ENCODE measurements at places on chromosomes 2 and 18. TPM values are rescaled to one million over a fixed set of nuclear protein-coding genes. Genes with fewer than 3 reads are reported as not detected.

- no peak overlapping the region for H3K27ac ChIP-seq
- no peaks in the 10 kb centered on the region for H3K27me3 ChIP-seq
- no peak for DNase-seq
- H3K4me1 ChIP-seq: no peaks in the 10 kb centered on the region
- no peaks in the 10 kb centered on the region for H3K36me3 ChIP-seq
Measured at GRCh38 chr2:127149384-127149783, 42.4 kb upstream of the BIN1 start.

DNA sequence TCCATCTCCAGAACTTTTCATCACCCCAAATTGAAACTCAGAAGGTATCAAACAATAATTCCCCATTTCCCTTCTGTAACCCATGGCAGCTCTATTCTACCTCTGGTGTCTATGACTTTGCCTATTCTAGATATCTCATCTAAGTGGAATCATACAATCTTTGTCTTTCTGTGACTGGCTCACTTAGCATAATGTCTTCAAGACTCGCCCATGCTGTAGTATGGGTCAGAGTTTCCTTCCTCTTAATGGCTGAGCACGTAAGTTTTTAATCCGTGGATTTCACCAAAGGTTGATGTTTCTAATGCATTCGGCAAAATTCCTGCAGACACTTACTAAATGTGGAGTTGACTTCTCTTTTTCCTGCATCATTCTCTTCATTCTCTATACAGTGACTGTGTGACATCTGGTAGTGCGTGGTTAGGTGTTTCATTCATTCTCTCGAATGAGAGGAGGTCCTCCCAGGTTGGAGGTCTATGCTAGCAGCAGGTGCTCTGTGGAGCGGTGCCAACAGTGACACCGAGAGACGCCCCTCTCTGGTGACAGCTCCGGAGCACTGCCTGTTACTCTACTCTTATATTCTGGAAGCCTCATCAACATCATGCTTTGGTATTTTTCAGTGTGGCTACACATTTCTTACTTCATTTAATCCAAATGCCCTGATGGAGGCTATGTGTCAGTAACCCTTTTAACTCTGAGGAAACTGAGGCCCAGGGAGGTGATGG is 50.1 kb downstream of the ATOH8 start:
- H3K4me3 ChIP-seq: no peak overlapping the region
- peaks cover 10% of the 10 kb centered on the region for H3K27me3 ChIP-seq
- no peak overlapping the region for H3K27ac ChIP-seq
- no peak for DNase-seq

GRCh38 chr2:77391119-77391518 is 131.1 kb downstream of the LRRTM4 start:
- H3K4me1 ChIP-seq: no peaks in the 10 kb centered on the region
- no peak overlapping the region for H3K4me3 ChIP-seq
- H3K27ac ChIP-seq: no peak overlapping the region

GRCh38 chr2:118794546-118794945 is 52.9 kb downstream of the EN1 start:
- no peaks in the 10 kb centered on the region for H3K4me1 ChIP-seq
- DNase-seq: no peak
- H3K27ac ChIP-seq: no peak overlapping the region
- no peak overlapping the region for H3K4me3 ChIP-seq

DNA sequence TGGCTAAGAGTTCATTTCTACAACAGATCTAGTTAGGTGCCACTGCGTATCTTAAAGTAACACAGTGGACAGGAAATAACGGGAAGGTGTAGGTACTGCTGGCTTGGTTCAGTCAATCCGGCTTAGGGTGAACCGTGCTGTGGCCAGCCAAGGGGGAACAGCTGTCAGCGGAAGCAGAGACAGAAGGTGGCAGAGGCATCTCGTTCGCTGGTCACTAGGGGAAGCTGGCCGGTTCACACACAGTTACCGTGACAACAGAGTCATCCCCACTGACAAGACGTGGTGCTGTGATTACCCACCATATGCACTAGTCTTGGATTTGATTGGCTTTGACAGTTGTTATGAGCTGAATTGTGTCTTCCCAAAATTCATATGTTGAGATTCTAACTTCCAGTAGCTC is 58.8 kb upstream of the HDAC4 start:
- peaks cover 3% of the 10 kb centered on the region for H3K27me3 ChIP-seq
- H3K27ac ChIP-seq: no peak overlapping the region
- no peaks in the 10 kb centered on the region for H3K4me1 ChIP-seq
- DNase-seq: no peak

GRCh38 chr18:228586-228985 is 39.3 kb downstream of the THOC1 start:
- no peaks in the 10 kb centered on the region for H3K27me3 ChIP-seq
- H3K36me3 ChIP-seq: peaks cover 35% of the 10 kb centered on the region
- H3K27ac ChIP-seq: no peak overlapping the region
- H3K4me3 ChIP-seq: no peak overlapping the region
- no peak for DNase-seq
- H3K4me1 ChIP-seq: no peaks in the 10 kb centered on the region

GRCh38 chr2:199457147-199458008 is at the start of gene SATB2:
Gene SATB2, minus strand, starts transcription at chr2:199457939. Its CDS starts 1,902 bp downstream, at chr2:199456037.
- DNase-seq: no peak
- no peaks in the 10 kb centered on the region for H3K36me3 ChIP-seq
- peak within 1 kb of the TSS; percentile 62 for H3K4me3 ChIP-seq
- H3K4me1 ChIP-seq: peaks cover 37% of the 10 kb centered on the region
- peaks cover 47% of the 10 kb centered on the region for H3K27me3 ChIP-seq

DNA sequence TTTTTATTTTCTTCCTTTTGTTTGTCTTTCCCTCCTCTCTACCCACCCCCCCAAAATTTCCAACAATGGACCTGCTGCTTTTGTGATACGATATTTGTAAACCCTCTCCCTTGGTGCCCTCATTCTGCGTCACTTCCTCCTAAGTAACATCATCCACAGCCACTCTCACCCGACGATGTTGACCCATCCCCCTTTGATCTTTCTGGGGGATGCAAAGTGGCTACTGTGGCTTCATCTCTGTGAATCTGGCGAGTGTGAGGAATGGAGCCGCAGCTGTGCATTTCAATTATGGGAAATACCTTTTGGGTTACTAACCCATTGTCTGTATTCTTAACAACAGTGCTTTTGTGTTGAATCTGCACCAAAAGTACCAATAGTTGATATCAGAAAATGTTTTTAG is 19.4 kb downstream of the ANTXR1 start:
- DNase-seq: no peak
- no peak overlapping the region for H3K27ac ChIP-seq
- H3K4me3 ChIP-seq: no peak overlapping the region
- peaks cover 13% of the 10 kb centered on the region for H3K27me3 ChIP-seq
- H3K36me3 ChIP-seq: no peaks in the 10 kb centered on the region

GRCh38 chr2:216519154-216519762 is 20.6 kb downstream of the RPL37A start:
- H3K27me3 ChIP-seq: no peaks in the 10 kb centered on the region
- DNase-seq: peak; percentile 4
- H3K36me3 ChIP-seq: no peaks in the 10 kb centered on the region
- H3K27ac ChIP-seq: no peak overlapping the region
- H3K4me1 ChIP-seq: no peaks in the 10 kb centered on the region

Gene TSPYL6
- not detected for total RNA-seq

Gene LYG2
- not detected for total RNA-seq

Gene EGR4
- total RNA-seq: 0.69 TPM

All from CD4-positive, CD25-positive, alpha-beta regulatory T cell (primary cell).